ENCODE measurements at places on chromosomes 11 and 22.

DNA sequence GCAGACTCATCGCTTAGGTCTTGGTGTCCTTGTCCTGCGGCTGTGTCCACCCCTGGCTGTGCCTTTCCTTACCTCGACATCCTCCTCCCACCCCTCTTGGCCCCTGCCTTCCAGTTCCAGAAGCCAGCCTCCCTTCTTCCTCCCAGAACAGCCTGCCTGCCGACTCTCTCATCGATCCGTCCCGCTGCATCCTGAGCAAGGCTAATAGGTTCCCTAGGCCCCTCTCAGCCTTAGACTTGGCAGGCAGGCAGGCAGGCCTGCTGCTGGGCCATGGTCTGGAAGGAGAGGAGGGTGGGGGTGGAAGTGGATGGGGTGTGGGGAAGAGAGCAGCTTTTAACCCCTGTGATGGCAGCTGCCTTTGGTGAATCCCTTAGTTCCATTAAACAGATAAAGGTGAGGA lies 196.7 kb upstream of the TBCEL start:
- no peak for DNase-seq

DNA sequence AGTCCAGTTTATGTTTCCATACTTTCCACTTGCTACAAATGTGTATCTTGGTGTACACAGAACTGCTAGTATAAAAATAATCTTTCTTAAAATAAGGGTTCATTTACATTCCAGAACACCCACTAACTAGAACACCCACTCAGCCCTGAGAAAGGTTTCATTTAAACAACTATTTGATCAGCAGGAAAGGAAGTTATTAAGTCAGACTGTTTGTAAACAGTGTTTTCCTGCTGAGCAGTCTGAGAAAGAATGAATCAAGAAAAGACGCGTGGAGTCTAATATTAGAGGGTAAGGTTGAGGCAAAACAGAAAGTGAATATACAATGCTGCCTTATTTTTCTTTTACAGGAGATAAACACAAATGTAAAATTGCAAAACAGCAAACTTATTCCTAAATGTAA lies 32.7 kb downstream of the NARS2 start:
- DNase-seq = no peak

GRCh38 chr11:100866453-100866852 lies 179.4 kb downstream of the ARHGAP42 start:
- DNase-seq = no peak

- DNase-seq = no peak
Measured at GRCh38 chr11:47516155-47516554, 36.8 kb downstream of the CELF1 start.

DNA sequence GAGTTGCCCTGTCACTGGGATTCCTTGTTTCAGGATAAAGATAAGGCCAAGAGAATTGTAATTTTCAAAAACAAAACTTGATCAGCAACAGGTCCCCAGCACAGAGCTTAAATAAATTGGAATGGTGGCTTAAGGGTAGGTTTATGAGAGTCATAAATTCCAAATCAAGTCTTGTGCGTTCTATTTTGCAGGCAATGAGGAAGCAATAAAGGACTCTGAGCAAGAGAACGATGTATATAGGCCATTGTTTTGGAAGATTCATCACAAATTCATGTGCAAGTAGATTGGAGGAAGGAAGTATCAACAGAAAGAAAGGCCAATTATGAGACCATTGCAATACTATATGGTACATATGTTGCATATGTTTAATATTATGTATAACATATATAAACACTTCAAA lies 65.7 kb upstream of the PGR start:
- no peak for DNase-seq

GRCh38 chr11:74949753-74950137 lies 679 bp downstream of the SPCS2 start:
- DNase-seq = no peak

DNA sequence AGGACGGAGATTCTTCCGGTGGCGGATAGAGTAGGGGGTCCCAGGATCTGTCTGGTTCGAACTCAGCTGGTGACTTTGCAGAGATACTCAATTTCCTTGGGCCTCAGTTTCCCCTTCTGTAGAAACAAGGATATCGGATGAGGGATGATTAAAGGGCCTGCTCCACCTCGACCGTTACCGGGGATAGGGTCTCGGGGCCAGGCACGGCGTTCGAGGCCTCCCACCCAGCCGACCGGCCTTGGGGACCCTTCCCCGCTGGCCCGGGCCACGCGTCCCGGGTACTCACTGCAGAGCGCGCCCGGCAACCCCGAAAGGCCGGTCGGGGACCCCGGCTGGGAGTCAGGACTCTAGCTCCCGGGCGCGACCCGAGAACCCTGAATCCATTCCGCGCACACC lies 321 bp downstream of the RHBDD3 start:
- DNase-seq = no peak

DNA sequence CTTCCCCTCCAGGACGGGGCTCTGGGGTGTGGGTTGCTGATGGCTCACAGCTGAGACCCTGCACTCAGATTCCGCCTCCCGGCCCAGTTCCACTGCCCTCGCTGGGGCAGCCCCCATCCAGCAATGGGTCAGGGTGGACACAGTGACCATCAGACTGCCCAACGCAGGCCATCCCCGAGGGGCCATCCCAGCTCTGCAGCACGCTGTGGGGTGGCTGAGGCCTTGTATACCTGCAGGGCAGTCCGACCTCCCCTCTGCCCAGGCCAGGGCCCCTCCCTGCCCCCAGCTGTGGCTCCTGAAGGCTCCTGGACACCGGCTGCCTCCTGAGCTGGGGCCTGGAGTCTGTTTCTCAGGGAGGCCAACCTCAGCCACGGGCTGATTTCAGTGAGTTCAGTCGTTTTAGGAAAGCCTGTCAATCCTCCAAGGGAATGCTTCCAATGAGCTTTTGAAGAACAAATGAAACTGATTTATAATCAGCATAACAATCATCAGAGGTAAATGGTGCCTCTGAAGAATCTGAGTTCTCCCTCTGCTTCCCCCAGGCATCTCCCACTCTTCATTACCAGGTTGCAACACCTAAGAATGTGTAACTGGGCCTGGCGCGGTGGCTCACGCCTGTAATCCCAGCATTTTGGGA lies 95.1 kb downstream of the CELSR1 start:
- DNase-seq = no peak

GRCh38 chr22:48697223-48697622 lies 1130.5 kb downstream of the BRD1 start:
- no peak for DNase-seq

GRCh38 chr11:802693-803466 lies 2.2 kb downstream of the PIDD1 start:
- DNase-seq = no peak

DNA sequence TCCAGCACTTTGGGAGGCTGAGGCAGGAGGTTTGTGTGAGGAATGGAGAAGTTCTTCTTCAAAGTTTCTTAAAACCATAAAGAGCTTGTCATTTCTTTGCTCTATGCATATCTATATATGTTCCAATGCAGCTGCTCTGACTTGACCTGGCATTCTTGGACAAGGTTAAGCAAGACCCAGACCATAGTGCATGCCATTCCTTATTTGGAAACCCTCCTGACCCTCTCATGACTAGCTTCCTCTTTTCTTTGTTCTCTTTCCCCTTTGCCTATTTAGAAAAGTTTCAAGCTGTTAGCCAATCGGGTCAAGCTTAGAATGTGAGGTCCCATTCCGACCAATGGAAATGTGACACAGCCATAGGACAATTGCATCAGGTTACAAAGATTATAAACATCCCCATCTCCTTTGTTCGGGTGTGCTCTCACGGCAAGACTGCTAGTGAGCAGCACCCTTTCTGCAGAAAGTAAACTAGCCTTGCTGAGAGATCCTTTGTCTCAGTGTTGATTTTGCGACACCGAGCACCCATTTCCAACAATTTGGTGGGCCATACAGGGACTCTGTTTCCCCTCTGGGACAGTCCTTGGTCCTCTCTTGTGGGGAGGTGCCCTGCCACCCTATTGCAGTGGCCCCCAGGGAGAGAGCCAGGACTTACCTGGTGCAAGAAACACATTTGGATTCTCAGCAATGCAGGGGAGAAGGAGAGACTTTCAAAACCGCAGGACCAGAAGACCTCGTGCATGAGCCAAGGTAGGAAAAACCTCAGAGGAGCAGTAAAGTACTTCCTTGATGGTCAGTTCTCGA lies 39.9 kb upstream of the ANO1 start:
- DNase-seq = no peak

DNA sequence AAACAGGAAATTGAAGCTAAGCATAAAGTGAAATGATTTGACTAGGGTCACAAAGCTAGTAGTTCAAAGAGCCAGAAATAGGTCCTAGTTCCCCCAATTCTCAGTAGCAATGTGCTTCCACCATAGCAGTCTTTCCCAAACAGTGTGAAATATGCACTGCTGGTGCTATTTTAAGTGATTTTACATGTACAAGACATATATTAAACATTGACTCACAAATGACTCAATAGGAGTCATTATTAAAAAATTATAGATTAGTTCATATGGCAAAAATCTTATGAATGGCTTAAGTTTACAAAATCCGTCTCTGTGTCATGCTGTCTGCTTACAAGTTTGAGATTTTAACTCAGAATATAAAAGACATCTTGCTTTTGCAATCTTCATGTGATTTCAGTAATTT lies 21.4 kb downstream of the KIF18A start:
- no peak for DNase-seq

- DNase-seq = no peak
Measured at GRCh38 chr11:2520736-2521035, 75.9 kb downstream of the KCNQ1 start.

GRCh38 chr11:44624761-44625221 lies 59.3 kb downstream of the CD82 start:
- DNase-seq = no peak

- DNase-seq = no peak
Measured at GRCh38 chr11:110968348-110969062, 256.3 kb upstream of the ARHGAP20 start.

GRCh38 chr11:4682623-4683419 lies 14.8 kb downstream of the OR51E2 start:
- DNase-seq = no peak

- no peak for DNase-seq
Measured at GRCh38 chr11:58059007-58059350, 28.2 kb downstream of the OR6Q1 start.

GRCh38 chr22:31329453-31330215 lies 16.5 kb downstream of the PATZ1 start:
- DNase-seq = no peak

DNA sequence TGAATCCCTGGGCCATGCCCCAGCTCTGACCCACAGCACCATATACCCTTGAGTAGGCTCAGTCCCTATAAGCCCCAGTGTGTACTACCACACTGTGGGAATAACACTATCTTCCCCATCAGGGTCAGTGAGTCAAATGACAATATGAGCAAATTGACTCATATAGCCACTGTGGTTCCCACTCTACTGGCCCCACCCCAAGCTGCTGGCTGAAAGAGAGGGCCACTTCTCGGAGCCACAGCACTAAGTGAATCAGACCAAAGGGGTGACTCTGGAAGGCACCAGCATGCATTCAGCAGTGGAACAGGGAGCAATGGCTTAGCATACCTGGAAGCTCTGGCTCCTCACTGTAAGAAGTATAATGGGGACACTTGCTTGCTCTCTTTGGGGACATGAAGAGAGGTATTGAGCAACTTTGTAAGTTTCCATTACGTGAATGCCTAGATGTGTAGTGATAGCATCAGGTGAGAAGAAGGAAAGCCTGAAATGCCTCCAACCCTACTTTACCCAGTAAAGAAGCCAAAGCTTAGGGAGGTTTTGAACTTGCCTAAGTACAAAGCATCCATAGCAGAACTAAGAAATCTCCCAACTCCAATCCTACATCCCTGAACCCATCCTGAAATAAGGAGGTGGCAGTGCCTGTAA lies 13.5 kb downstream of the CD59 start:
- no peak for DNase-seq

DNA sequence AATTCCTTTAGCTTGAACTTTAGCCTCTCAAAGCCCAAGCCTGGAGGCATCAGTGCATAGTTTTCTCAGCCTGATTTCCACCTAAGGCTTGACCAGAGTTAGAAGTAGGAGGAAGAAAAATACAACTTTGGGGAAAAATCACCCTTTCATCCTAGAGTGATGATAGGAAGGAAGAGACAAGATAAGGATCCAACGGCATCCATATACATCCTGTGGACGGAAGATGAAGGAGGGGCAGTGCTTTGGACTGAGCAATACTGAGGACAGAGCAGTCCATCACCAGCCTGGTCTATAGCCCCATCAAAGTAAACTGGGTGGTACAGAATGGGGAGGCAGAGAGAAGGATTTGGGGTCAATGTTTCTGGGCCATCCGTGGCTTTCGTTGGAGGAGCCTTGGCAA lies 247.9 kb downstream of the FAM76B start:
- DNase-seq = no peak

DNA sequence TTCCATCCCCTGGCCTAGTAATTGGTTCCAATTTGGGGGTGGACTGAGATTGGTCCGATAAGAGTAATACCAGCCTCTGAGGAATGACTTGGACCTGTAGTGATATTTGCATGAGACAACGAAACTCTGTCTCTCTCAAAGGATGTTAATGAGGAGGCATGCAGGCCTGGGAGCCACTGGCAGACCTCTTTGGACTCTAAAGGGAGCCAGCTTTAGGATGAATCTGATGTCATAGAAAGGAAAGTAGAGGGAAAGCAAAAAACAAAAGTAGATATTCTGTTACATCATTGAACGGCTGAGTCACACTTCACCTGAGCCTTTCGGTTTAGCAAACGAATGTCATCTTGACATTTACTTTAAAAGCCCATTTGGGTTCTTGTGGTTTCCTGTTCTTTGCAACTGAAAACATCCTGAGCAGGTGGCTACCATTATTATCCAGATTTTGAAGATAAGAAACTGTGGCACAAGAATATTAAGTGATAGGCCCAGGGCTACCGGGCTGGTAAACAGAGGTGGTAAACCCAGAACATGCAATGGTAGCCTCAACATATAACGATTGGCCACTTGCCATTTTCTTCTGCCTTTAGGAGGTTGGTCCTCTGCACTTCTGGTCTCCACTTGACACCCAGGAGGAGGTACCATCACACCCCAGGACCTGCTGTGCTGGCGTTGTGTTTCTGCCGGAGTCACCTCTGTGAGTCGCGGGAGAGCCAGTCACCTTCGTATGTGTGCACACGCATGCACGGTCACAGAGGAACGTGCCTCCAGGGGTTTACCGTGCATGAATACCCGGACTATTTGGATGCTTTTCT lies 42.7 kb downstream of the RTL6 start:
- DNase-seq = peak; percentile 89

DNA sequence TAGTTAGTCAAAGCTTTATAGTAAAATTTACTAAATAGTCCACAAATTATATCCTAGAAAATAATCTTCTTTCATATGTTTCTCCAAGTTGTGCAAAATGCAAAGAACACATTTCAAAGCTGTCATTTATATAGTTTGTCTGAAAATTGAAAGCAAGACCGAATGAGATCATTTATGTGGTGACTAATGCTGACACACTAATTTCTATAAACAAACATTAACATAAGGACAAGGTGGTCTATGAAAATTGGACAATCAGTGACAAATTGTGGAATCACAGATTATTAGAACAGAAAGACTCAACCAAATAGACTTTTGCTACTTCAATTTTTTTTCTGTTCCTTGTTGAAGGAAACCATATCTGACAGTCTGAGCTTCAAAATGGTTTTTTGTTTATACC lies 1056.1 kb downstream of the LRRC4C start:
- no peak for DNase-seq
